Caki2 (cell line): ENCODE measurements at places on chromosomes 7 and 10. TPM values are rescaled to one million over a fixed set of nuclear protein-coding genes. Genes with fewer than 3 reads are reported as not detected.
A peak's percentile ranks its signal among the peaks of the same experiment; 100 is the strongest.

DNA sequence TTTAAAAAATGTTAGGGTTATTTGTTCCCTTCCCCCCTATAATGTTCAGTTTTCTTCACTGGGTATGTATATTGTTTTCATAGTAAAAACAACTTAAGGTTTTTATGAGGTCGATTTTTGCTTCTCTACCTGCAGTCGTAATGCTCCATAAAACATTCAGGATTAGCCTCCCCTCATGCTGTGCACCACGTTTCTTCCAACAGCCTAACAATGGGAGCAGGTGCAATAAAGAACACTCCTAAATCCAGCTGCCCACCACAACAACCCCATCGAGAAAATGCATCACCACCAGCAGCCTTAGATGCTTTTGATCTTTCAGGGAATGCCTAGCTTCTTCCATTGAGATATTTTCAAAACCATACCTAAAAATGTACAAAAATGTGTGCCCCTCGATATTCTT lies 111.1 kb downstream of the ADAM12 start:
- DNase-seq: no peak

GRCh38 chr7:132652507-132652906 lies 76.2 kb upstream of the PLXNA4 start:
- DNase-seq: no peak

The PRLHR gene
- not detected in 2 replicates for total RNA-seq

- DNase-seq: no peak
These were observed 76.9 kb downstream of the UBE2H start for GRCh38 chr7:129875745-129876411.

DNA sequence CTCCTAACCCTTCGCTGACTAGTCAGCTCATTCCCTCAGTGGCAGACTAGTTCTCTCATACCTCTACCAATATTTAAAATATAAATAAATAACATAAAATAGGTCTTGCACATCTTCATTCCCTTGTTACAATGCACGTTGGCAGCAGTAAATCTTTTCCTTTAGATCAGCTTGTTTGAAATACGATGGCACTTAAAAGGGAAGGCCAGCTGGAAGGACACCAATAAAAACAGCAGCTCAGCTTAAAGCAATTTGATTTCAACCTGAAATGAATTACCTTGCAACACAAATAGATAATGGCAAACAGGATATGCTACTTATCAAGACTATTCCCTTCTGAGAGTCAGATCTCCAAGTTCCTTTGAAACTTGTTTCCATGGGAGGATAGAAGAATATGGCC lies 321.8 kb downstream of the GFRA1 start:
- no peak for DNase-seq

DNA sequence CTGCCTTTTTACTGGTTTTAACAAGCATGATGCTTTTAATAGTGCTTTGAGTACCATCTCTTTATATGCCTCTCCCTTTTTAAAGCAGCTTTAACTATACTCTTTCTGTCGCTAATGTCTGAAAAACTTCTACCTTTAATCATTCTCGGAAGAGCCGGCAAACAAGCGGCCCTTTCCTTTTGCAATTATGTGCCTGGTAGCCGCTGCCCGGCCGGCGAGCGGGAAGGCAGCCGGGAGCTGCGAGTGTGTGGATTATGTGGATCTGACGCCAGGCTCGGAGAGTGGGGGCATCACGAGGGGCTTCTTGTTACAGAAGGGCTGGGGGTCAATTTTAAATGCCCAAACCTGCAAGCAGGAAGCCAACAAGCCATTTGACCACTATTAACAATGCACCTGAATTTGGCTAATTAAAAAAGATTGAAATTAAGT lies 120.9 kb downstream of the BUB3 start:
- DNase-seq: no peak

DNA sequence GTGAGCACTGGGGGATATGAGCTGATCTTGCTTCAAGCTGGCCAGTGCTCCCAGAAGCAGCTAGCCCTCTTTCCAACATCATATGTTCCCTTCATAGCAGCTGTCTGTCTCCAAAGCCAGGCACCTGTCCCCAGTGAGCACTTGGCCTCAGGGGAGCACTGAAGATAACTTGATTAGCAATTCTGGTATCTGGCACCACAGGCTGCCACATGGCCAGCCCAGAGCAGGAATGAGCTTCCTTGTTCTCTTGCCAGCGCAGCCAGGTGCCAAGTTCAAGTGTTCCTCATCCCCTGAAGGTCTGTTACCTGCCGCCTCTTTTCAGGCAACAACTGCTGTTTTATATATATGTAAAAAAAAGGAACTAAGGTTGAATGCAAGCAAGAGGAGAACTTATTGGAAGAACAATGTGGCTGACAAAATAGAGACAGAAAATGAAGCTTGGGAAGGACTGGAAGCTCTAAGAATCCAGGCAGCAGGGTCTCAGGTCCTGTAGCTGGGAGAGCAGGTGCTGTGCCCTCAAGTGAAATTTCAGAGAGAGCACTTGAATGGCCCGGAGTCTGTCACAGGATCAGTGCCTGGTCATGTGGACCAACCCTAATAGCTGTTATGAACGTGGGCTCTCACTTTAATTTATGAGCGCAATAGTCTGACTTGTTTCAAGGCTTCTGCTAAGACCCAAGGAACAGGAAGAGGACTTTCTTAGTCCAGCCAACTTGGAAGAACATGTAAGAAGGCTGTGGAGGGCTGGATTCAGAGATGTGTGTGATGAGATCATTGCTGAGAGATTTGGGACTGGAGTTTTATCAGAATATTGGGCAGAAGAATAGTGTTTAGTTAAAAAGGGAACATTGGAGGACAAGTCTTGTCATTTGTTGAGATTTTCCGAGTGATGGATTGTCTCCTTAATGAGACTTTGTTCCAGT lies 267.2 kb downstream of the GLRX3 start:
- no peak for DNase-seq

The ENTPD1 gene
- total RNA-seq: 0.03 TPM in 1 of 2 replicates, not detected in the other

DNA sequence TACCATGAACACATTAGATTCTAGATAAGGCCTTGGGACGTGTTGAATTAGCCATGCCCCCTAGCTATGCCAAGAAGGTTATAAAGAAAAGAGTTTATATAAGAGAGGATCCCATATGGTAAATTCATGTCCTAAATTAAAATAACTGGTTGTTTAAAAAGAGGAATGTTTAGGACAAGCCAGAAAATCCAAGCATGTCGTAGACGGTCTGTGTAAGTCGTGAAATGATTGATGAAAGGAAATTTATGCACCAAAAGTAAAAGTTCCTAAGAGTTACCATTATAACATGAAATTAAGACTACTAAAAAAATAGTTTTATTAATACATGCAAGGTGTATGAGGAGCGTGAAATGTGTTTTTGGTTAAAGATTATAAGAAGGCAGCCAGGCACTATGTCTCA lies 624.9 kb downstream of the ARL4A start:
- DNase-seq: peak; percentile 6

The FRAT1 gene
- total RNA-seq: 1.0 and 1.2 TPM in 2 replicates

The STN1 gene
- total RNA-seq: 34.5 and 46.1 TPM in 2 replicates

The ADGRA1 gene
- total RNA-seq: not detected in 2 replicates

DNA sequence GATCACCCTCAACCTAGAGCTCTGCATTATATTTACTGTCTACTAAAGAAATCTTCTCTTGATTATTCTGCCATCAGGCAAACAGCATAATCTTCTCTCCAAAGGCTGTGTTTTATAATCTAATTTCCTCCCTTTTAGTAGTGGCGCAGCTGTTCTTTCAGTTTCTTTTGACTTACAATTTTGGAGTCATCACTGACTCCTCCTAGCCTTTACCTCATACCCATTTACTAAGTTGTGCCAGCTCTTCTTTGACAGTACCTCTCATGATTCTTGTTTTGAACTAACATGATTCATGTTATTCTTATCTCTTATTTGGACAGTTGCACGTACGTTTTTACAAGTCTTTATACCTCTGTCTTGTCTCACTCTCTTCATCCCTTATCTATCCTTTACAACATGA lies 113.0 kb downstream of the FOXP2 start:
- DNase-seq: no peak

GRCh38 chr7:22863156-22863899 lies 40.7 kb upstream of the TOMM7 start:
- DNase-seq: no peak

DNA sequence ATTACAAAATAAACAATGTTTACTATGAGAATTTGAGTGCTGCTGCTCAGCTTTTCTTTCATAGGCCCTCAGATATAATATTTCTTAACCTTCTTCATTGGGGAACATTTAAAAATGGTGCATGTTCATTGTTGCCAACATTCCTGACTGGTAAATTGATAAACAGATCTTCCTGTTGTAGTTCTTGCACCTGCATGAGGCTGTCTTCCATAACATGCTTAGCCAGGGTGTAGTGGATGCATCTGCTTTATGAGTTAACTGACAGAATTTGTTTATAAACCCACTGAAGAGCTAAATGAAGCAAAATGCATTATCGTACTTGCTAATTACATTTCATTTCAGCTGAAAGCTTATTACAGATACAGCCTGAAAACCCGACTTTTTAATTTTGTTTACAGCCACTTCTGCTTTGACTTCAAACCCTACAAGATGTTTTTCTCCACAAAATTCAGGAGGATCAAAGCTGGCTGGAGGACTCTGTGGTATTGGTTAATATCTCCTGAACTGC lies 177.2 kb downstream of the SEM1 start:
- no peak for DNase-seq

DNA sequence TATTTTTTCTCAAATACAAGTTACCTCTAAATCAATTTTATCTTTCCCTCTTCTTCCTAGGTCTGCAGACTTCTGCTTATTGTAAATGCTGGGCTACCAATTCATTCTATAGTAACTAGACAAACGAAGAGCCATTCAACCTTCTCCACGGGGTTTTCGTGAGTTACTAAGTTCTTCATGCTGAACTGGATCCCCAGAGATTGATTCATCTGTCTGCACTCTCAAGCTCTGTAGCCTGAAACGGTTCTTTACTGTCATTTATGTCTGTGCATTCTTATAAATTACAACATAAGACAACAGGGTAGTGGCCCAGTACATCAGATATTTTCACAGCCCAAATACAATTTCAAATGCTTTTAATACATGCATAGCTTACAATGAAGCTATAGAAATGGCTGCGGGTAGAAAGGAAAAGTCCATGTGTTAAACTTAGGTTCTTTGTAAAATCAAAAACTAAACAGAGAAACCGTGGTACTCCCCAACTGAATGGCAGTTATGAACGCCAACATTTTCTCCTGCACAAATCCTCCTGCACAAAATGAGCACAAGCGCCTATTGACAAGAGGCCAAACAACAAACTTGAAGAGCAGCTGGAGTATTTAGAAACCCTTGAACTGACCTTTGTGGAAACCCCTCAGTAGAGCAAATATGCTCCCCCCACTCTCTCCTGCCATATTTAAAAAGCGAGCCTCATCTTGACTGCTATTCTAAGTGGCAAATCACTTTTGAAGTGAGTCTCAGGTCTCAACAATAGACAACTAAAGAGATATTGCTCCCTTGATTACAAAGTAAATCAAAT lies 20.7 kb downstream of the LAMB1 start:
- DNase-seq: no peak

The ABCC2 gene
- total RNA-seq: 64.4 and 68.4 TPM in 2 replicates

The GALNT17 gene
- not detected in 2 replicates for total RNA-seq

- DNase-seq: peak; percentile 59
These were observed 274.9 kb upstream of the GALNT17 start for GRCh38 chr7:70856901-70857630.

DNA sequence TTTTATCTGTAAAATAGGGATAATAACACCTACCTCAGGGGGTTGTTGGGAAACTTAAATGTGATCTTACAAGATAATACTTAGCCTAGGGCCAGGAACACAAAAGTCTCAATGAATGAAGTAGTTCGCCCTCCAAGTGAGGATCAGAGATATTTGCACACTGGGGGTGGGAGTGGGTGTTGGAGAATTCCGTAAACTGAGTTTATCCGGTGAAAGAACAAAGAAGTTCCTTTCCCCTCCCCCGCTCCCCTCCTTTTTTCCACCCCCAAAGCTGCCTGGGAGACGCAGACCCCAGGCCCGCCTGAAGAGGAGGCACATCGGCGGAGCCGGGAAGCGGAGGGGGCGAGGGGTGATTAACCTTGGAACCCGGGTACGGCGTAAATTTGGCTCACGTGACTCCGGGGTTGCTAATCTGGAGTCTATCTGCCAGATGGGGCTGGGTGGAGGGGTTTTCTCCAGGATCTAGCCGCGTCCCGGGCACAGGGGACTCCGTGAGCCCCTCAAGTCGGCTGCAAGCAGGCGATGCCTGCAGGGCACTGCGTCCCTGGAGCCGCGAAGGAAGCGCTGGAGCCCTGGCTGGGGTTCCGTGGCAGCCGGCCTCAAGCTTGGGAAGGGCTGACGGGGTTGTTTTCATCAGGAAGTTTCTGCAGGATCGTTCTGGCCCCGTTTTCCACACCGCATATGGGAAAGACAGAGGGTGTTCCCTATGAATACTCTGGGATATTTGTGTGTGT lies 1.4 kb upstream of the PODXL start:
- no peak for DNase-seq

- no peak for DNase-seq
These were observed 320.3 kb downstream of the WDR37 start for GRCh38 chr10:1376384-1376945.

The MMD2 gene
- not detected in 2 replicates for total RNA-seq

The POLR2J gene
- total RNA-seq: 40.3 and 53.0 TPM in 2 replicates

GRCh38 chr10:93445978-93446720 lies 36.0 kb downstream of the MYOF start:
- DNase-seq: no peak

- no peak for DNase-seq
These were observed at the start of gene IL2RA for GRCh38 chr10:6062101-6062771. Gene IL2RA, minus strand, starts transcription at chr10:6062367. Its CDS starts 216 bp downstream, at chr10:6062151.

- DNase-seq: peak; percentile 58
These were observed 50.2 kb downstream of the APBB1IP start for GRCh38 chr10:26488344-26488743.

GRCh38 chr7:39240864-39241263 lies 263.2 kb downstream of the POU6F2 start:
- DNase-seq: no peak

GRCh38 chr7:39186131-39186530 lies 208.4 kb downstream of the POU6F2 start:
- no peak for DNase-seq

- DNase-seq: no peak
These were observed 714.4 kb downstream of the GATA3 start for GRCh38 chr10:8768852-8769251.

- no peak for DNase-seq
These were observed 18.0 kb downstream of the STX1A start for GRCh38 chr7:73701357-73701995.

The NACAD gene
- not detected in 2 replicates for total RNA-seq

DNA sequence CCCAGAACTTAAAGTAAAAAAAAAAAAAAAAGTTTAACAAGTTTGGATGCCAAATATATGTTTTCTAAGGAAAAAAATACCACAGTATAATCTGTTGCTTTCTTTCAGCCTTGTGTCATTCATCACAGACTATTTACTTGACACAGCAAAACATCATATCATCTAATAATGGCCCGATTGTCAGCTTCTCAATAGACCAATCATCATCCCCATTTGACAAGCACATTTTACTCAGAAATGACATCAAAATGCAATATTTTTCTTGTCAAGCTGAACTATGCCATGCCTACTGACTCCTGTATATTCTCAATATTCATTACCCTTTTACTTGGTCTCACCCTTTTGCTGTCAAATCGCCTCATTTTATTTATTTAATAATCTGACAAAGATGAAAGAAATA lies 249.7 kb downstream of the NRG3 start:
- no peak for DNase-seq
